A549 treated with ZK216348 at 1 μM for 4 hours (cell line): ENCODE measurements at places on chromosomes 16 and 17. TPM values are rescaled to one million over a fixed set of nuclear protein-coding genes. Genes with fewer than 3 reads are reported as not detected.

Gene YBX2
- total RNA-seq, result 0.19 to 0.84 TPM (median 0.47 TPM) in 5 replicates

Gene HOXB9
- 7.3 to 8.2 TPM (median 7.8 TPM) in 5 replicates for total RNA-seq

Gene SPAG5
- total RNA-seq, result 76.7 to 85.2 TPM (median 79.1 TPM) in 5 replicates

Gene CES4A
- total RNA-seq, result 1.4 to 3.0 TPM (median 2.4 TPM) in 5 replicates

Gene SOX15
- 0.22 to 0.34 TPM (median 0.30 TPM) in 5 replicates for total RNA-seq

Gene CHST5
- 0.08 TPM in 1 of 5 replicates, not detected in the others for total RNA-seq

Gene NOS2
- 0.08 to 0.27 TPM (median 0.23 TPM) in 5 replicates for total RNA-seq

Gene AATK
- total RNA-seq, result 0.17 to 0.78 TPM (median 0.57 TPM) in 5 replicates

Gene C17orf50
- 0.38 to 0.56 TPM in 2 of 5 replicates, not detected in the others for total RNA-seq
